ENCODE measurements at places on chromosomes 5 and 9.

DNA sequence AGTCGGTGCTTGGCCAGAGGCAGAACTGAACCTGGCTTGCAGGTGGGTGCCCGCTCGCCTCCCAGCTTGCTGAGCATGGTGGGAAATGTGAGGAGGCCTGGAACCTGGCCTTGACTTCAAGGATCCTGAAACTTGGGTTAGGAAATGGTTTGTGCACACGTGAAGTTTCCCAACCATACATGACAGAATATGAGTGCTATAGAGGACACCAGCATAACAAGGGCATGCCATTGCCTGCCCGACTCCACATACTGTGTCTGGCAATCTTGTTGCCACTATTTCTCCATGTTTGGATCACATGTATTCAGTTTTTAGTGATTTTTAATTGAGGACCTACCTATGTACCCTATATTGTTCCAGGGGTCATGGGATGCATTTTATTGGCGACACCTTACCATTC, 177.6 kb upstream of the ANKRD55 start:
- DNase-seq = no peak

DNA sequence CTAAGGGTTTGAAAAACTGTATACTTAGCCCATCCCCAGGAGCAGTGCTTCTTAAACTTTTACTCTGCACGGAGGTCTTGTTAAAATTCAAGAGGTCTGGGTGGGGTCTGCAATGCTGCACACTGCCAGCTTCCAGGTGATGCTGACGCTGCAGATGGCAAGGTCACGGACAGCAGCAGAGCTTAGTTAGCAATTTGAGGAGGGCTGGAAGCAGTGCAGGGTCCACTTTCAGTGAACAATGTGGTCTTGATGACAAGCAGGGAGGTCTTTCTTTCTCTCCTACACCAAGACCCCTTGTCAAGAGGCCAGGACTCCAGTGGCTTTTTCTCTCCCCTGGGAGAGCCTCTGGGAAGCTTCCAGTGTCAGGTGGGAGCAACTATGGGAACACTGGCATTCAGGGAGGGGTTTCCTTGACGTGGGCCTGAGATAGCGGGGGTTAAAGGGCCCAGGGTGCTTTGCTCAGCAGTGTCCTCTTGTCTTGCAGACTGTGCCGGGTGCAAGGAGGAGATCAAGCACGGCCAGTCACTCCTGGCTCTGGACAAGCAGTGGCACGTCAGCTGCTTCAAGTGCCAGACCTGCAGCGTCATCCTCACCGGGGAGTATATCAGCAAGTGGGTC, 65.0 kb upstream of the AFAP1L1 start:
- peak; percentile 45 for DNase-seq

DNA sequence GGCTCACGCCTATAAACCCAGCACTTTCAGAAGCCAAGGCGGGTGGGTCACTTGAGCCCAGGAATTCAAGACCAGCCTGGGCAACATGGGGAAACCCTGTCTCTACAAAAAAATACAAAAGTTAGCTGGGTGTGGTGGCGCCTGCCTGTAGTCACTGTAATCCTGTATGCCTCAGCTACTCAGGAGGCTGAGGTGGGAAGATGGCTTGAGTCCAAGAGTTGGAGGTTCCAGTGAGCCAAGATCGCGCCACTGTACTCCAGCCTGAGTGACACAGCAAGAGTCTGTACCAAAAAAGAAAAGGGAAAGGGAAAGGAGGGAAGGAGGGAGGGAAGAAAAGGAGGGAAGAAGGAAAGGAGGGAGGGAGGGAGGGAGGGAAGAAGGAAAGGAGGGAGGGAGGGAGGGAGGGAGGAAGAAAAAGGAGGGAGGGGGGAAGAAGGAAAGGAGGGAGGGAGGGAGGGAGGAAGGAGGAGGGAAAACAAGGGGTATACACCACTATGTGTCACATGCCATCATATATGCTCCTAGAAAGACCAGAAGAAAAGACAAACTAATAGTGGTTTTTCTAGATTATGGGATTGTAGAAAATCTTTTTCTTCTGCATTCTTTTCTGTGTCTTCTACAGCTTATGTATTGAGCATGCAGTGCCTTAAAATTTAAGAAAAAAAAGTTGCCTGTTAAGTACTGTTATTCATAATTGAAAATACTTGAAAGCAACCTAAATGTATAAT, 240.1 kb downstream of the DENND1A start:
- no peak for DNase-seq

DNA sequence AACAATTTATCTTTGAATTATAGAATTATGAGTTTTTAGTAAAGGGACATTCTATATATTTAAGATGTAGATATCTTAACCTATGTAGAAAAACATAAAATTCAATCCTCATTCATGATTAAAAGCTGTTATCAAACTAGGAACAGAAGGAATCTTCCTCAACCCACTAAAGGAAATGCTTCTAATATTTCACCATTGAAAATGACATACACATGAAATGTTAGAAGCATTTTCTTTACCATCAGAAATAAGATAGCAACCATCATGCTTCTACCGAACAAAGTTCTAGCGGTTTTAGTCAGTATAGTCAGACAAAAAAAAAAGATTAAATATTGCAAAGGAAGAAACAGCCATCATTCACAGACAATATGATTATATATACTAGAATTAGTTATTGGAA, 32.2 kb downstream of the SHOC1 start:
- peak; percentile 24 for DNase-seq

DNA sequence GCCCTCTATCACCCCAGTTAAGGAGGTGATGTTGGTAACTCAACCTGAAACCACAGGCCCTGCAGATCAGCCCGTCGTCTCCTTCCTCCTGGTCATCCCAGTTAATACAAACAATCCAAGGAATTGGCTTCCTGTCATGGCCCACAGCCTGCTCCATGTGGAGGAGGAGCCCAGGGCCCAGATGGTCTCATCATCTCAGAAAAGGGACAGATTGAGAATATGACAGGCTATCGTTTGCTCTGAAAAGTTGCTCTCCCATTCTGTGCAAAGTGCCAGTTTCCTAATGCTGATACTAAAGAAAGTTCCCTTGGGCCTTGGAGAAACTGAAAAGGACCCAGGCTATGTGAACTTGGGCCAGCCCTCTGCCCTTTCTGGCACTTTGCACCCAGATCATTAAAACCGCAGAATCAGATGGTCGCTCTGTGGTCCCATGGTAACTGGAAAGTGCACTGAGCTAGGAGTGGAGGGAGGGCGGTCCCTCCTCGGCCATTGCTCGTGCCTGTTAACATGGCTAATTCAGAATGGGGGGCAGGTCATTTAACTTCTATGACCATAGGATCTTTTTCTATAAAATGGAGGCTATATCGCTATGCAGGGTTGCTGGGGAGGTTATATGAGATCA, 675 bp upstream of the SPAAR start:
- DNase-seq = peak; percentile 66

- DNase-seq = peak; percentile 92
Observed at GRCh38 chr9:115117999-115118878, at the start of gene TNC. Gene TNC (minus strand): TSS chr9:115118157. CDS start chr9:115091018, 27,139 bp downstream.

DNA sequence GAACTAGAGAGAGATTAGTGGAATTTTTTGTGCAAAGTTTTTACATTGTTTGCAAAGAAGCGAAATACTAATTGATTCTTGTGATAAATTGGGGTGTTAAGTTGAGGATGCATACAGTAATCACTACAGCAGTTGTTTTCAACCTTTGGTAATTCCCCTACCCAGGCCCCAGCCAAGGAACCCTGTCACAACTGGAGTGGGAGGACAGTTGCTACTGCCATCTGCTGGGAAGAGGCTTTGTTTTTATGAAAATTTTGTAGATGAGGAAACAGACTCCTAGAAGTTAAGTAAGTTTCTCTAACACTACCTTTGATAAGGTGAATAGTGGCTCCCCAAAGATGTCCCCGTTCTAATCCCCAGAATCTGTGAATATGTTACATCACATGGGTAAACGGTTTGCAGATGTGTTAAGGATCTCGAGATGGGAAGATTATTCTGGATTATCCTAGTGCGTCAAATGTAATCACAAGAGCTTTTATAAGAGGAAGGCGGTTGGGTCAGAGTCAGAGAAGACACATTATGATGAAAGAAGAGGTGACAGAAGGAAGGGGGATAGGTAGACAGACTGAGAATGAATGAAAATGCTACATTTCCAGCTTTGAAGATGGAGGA, 34.0 kb upstream of the PPP1R2B start:
- DNase-seq = peak; percentile 42

GRCh38 chr9:71955300-71955915, 44.0 kb downstream of the C9orf85 start:
- no peak for DNase-seq

DNA sequence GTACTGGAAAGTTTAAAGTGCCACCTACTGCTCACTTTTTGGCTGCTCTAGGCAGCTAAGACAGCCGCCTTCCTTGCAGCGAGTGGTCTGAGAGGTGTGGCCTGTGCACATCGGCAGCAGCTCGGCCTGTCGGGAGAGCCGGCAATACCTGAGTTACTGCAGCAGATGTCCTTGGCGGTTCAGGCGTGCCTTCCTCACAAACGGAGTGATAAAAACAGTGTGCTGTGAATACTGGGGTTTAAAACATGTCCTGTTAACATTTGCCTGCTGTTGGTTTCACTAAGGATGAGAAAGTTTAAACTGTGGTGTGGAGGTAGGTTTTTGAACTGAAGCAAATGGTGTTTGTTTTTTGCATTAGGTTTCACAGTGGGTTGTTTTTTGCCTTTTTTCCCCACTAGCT, 12.9 kb downstream of the TRAF2 start:
- no peak for DNase-seq

DNA sequence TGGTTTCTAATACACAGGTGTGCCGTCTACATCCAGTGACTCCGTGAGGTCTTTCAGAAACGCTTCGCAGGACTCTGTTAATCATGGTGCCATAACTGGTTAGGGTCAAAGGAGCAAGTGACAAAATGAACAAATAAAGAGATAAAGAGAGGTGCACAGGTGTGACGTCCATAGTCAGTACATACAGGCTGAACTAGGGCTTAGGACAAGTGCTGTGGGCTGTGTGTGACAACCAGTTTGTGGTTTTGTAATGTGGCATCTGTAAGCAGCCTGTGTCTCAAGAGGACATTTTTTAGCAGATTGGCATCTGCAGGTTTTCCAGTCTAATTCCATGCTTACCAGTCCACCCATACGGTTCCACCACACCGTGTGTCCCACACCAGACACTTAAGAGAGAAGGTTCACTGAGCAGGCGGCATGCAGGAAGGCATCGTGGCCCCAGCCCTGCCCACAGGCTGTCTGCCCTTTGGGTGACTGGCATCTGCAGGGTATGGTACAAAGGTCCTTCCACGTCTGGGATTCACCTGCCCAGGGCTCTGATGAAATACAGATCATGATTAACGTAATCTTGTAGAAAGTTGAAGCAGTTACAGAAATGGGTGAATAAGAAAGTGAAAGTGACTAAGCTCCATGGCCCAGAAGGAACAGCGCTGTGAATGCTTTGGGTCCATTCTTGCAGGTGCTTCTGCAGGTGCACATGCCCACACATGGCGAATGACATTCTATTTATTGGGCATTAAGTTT, 26.9 kb downstream of the SRD5A1 start:
- DNase-seq = no peak

GRCh38 chr5:81838307-81838906, 87.5 kb upstream of the SSBP2 start:
- peak; percentile 49 for DNase-seq

DNA sequence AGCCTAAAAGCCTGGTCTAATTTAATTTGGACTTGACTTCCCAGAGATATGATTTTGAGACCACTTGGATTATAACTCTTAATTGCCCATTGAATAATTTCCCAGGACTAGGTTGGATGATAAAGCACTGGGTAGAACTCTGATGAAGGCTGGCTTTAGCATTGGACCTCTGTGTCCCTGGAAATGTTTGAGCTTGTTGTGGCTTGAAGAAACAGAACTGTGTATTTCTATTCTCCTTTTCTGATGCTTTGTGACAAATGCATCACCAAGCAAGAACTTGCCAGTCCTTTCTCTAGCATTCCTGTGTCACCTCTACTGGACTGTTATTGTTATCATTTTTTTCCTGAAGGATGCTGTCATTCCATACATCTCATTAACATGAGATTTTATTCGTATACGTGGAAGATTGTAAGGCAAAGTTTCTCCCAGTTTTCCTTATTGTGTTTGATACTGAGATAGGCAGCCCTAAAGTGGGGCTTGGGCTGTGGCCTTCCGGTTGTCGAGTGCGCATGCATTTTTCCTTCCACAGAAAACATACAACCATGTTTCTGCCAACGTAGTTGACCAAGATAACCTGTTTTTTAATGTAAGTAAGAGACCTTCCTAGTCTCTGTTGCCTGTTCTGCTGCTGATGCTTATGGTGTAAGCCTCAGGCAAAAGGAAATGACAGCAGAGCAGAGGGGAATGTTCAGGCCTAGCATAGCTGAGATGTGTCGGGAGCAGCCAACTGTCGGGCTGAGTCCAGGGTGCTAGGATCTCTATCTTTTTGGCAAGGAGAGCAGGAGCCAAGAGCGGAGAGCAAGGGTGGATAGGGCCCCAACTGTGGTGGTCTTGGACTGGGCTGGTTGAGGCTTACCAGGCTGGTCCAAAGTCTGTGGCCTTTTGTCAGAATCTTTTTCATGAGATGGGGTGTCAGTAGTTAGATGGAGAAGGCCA, 2.3 kb downstream of the NTRK2 start:
- no peak for DNase-seq

GRCh38 chr5:175386526-175386925, 57.5 kb downstream of the DRD1 start:
- DNase-seq = no peak

GRCh38 chr9:34555002-34555348, 32.2 kb upstream of the ENHO start:
- no peak for DNase-seq

- DNase-seq = no peak
Observed at GRCh38 chr9:99466104-99466503, 244.0 kb downstream of the SEC61B start.

GRCh38 chr5:57259704-57260103, 85.8 kb downstream of the GPBP1 start:
- DNase-seq = peak; percentile 17

DNA sequence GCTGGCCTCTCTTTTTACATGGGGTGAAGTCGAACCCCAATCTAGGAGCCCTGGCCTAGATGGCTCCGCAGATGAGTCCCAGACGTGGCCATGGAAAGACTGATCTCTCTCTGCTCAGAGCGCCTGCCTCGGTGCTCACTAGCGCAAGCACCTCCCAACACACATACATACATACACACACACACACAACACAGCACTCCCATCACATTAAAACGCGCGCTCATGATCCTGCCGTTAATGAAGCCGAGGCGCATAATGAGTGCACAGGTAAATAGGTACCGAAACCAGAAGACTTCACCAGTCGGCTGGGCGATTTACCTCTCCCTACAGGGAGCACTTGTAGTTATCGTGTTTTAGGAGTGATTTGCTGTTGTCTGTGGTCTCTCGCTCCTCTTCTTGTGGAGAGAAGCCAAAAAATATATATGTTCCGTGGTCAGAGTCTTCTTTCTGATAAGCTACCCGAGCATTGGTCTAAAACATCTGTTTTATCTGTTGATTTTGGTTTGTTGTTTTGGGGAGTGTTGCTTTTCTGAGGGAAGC, 207.7 kb downstream of the MEF2C start:
- no peak for DNase-seq

- no peak for DNase-seq
Observed at GRCh38 chr5:150465927-150466326, 16.4 kb upstream of the RPS14 start.

GRCh38 chr9:101212661-101213060, 172.1 kb downstream of the BAAT start:
- no peak for DNase-seq

- DNase-seq = no peak
Observed at GRCh38 chr5:167827766-167828165, 463.7 kb upstream of the WWC1 start.

- DNase-seq = no peak
Observed at GRCh38 chr9:959914-960313, 16.5 kb upstream of the DMRT3 start.

Data from IMR-90 (cell line).